T-helper 17 cell (primary cell): ENCODE measurements at places on chromosomes 7 and 10.

DNA sequence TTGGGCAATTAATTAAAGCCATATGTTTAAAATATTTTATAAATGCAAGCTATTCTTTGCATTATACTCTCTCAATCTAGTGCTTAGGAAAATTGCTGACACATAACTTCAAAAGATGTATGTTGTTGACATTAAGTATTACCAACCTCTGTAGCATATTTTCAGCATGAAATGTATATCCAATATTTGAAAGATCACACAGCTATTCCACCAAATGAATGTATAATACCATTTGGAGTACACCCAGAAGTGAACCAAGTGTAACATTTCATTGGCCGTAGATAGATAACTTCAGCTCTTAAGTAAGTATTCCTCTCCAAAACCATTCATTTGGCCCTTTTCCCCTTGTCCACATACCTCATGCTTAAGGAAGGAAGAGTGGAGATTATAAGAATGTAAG lies 104.6 kb downstream of the HECTD2 start:
- no peak for DNase-seq

GRCh38 chr7:12137283-12137682 lies 73.8 kb upstream of the TMEM106B start:
- DNase-seq = no peak

- no peak for DNase-seq
Measured at GRCh38 chr10:124465003-124465776, 3.6 kb downstream of the LHPP start.

- no peak for DNase-seq
Measured at GRCh38 chr7:130838738-130839137, 104.7 kb upstream of the KLF14 start.

GRCh38 chr7:92767437-92767836 lies 68.9 kb downstream of the CDK6 start:
- DNase-seq = no peak

- no peak for DNase-seq
Measured at GRCh38 chr10:13272164-13272571, 27.7 kb downstream of the PHYH start.

DNA sequence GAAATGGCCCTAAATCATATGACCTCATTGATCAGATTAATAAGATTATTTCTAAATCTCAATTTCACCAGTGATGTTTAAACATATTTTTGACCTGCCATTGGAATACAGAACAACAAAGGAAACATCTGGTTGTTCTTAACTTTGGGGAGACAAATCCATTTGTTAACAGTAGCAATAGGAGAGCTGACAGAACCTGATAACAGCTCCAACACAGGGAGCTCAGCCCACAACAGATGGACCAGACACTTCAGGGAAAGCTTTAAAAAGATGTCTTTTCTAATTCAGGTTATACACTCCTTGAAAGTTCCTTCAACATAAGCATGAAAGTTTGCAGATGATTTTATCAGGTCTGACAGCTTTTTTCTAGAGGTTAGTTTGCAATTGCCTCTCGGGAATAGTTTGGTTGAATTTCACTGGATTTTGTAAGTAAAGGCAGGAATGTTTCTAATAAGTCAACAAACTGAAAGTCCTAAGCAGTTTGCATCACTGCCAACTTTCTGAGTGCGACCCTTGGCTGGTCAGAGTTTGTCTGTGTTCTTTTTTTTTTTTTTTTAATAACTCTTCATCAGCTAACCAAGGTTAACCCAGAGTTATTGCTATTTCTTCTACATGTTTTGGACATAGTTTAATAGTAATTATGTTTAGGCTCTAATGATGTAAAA lies 6.5 kb upstream of the MET start:
- DNase-seq = no peak

GRCh38 chr7:145156834-145157233 lies 321.0 kb upstream of the TPK1 start:
- DNase-seq = no peak

DNA sequence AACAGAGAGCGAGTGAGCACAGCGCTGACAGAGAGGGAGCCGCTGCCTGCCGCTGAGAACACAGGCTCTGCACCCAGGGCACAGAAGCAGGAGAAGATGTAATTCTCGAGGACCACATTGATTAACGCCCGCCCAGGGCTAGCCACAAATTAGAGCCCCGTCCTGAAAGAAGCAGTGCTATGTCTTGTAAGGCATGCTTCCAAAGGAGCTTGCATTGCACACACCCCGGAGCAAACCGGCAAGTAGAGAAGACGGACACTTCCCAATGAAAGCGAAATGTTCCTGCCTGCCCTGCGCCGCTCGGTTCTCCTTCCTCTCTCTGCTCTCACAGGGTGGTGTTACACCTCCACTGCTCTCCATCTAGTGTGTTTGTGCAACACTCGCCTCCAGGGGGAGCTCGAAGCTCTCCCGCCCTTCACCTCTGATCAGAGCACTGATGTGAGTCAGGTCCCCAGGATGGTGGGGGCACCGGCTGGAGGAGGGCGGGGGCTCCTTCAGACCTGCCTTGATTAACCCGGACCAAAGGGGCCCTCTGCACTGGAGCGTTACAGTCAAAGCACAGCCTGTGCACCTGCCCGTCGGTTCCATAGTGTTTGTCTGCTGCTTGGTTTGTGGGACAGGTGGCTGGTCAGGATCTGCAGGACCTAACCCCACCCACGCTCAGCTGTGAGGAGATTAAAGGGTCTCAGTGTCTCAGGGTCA lies 316.5 kb downstream of the ADARB2 start:
- DNase-seq = no peak

GRCh38 chr7:55086413-55087201 lies 67.8 kb downstream of the EGFR start:
- no peak for DNase-seq

GRCh38 chr7:34160261-34160752 lies 255.0 kb downstream of the BMPER start:
- no peak for DNase-seq

DNA sequence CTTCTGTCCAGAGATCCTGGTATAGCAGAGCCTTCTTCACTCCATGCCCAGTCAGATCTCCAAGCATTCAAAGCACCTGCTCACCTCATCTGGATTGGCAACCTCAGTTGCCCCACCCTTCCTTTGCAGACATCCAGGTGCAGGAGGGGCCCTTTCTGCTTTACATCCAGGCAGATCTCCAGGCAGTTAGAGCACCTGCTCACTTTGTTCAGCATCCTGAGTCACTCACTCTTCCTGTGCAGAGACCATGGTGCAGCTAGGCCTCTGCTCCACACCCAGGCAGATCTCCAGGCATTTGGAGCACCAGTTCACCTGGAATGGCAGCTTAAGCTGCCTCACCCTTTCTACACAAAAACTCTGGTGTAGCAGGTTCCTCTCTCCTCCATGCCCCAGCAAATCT lies 153.1 kb downstream of the CDK14 start:
- DNase-seq = no peak

- DNase-seq = no peak
Measured at GRCh38 chr10:2891073-2891769, 176.1 kb upstream of the PFKP start.

DNA sequence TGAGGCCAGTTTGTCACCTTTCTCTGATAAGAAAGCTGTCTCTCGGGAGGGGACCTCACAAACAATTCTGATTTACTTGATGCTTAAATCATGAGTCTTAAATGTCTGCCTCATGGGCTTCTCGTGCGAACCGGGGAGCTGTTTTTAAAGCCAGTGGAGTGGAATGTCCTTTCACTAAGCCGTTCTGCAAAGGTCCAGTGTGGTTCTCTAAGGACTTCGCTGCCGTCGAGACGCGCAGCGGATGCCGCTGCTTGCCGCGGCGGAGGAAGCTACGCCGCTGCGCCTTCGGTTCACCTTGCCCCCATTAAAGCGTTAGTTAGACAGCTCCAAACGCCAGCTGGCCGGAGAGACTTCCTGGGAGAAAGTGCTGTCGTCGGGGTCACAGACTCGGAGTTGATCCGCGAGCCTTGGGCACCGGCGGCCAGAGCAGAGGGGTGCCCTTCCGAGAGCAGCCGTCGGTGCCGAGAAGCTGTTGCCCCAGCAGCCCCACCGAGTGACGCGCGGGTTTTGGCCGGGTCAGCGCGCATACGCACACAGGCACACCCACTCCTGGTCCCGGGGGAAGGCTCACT lies 1.3 kb upstream of the HMX3 start:
- no peak for DNase-seq

GRCh38 chr10:33465747-33466146 lies 131.3 kb upstream of the NRP1 start:
- no peak for DNase-seq

DNA sequence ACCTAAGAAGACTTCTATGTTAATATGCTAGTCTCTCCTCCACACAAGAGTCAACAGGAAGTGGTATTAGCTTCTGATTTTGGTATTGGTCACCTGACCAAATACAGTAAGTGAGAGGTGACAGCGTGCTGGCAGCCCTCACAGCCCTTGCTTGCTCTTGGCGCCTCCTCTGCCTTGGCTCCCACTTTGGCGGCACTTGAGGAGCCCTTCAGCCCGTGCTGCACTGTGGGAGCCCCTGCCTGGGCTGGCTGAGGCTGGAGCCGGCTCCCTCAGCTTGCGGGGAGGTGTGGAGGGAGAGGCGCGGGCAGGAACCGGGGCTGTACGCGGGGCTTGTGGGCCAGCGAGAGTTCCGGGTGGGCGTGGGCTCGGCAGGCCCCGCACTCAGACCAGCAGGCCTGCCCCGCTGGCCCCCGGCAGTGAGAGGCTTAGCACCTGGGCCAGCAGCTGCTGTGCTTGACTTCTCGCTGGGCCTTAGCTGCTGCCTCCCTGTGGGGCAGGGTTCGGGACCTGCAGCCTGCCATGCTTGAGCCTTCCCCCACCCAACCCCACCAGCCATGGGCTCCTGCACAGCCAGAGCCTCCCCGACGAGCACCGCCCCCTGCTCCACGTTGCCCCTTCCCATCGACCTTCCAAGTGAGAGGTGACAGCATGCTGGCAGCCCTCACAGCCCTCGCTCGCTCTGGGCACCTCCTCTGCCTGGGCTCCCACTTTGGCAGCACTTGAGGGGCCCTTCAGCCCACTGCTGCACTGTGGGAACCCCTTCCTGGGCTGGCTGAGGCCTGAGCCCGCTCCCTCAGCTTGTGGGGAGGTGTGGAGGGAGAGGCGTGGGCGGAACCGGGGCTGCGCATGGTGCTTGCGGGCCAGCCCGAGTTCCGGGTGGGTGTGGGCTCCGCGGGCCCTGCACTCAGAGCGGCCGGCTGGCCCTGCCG lies 4.2 kb upstream of the ACSL5 start:
- no peak for DNase-seq

DNA sequence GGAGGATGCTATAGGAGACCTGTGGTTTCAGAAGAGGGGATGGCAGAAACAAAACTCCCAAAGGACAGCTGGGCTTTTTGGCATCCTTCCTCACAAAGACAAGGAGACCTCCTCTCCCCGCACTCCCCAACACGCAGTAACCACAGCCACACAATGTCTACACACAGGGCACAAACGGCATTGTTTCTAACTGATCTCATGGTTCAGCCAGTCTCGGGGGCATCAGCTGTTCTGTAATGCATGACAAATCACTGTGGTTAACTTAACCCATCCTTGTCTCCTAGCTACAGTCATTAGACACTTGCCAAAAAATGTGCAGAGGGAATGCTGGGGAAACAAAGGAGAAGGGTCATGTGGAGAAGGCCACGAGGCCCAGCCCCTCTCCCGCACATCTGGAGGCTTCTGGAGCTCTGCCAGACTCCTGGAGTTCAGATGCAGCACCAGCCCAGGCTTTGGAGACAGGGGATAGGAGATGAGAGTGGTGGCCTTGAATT lies 7.6 kb upstream of the ADAMTS14 start:
- no peak for DNase-seq

DNA sequence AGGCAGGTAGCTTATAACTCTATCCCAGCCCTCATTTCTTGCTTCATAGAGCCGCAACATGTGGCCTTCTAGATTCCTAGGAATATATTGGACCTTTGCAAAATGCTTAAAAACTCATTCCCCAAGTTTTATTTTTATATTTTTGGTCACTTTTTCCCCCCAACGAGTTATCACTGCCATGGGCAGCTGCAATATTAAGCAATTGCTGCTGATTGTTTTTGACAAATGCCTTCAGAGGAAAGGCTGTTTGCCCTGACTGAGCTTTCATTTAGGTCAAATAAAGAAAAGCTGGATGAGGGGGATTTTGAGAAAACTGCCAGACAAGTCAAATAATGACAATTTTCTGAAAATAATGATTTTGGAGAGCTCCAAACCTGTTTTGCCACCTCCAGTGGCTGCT lies 976.9 kb upstream of the MBL2 start:
- no peak for DNase-seq

- DNase-seq = no peak
Measured at GRCh38 chr7:44395067-44395466, 69.7 kb upstream of the CAMK2B start.

DNA sequence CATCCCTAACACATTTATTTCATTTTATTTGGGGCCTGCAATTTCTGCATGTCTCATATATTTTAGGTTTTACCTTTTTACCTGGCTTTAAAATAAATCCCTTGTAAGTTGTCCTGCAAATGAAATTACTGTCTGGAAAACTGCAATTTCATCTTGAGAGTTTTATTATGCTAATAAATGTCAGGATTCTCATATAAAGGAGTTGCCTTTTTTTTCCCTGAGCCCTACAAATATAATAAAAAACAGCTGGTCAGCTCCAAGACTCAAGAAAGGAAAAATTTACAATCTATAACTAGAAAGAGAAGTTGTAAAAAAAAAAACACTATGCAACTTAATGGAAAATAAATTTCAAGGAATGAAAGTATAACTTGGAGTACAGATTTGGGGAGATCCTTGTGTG lies 108.7 kb downstream of the SH2D4B start:
- no peak for DNase-seq

- DNase-seq = no peak
Measured at GRCh38 chr10:3485057-3485686, 299.8 kb downstream of the KLF6 start.

DNA sequence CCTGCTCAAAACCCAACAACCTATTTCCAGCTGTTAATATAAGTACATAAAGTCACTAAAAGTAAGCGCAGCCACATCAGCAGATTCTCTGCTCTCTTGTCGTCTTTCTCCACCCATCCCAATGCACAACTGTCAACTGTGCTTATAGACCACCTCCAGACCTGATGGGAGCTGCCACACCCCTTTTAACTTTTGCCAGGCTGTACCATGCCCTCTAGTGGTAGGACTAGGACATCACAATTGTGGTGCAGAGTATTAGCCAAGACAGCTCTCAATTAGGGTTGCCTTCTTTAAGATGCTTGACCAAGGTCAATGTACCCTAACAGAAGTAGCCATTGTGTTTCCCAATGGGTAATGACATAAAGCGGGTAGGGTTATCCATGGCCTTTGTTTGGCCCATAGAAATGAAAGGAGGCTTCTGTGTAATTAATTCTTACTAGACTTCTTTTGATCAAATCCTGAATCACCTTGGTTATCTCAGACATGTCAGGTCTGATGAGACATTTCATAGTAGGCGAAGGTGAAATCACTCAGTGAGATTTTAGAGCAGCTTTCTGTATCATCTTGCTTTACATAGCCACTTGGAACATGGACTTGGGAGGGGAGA lies 68.1 kb downstream of the SCRN1 start:
- no peak for DNase-seq

GRCh38 chr7:107233981-107234380 lies 65.2 kb downstream of the HBP1 start:
- DNase-seq = no peak

DNA sequence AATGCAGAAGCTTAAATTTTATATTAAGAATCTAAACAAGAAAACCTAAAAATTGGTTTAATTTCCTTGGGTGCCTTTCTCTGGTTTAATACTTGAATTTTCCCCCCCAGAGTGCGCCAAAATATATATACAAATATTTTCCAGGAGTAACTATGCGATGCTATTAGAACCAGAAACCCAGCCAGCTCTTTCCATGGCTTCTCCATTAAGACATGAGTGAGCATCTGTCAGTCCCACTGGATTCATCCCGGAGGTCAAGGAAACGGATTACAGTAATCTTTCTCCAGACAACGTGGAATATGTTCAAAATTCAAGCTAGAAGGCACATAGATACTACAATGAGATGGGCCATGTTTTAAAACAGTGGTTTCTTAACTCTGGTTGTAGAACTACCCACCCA lies 148.8 kb downstream of the TAX1BP1 start:
- no peak for DNase-seq
